ENCODE measurements at places on chromosomes 6 and 20.

GRCh38 chr6:36853325-36853724 is 14.1 kb upstream of the CPNE5 start:
- no peak for DNase-seq

DNA sequence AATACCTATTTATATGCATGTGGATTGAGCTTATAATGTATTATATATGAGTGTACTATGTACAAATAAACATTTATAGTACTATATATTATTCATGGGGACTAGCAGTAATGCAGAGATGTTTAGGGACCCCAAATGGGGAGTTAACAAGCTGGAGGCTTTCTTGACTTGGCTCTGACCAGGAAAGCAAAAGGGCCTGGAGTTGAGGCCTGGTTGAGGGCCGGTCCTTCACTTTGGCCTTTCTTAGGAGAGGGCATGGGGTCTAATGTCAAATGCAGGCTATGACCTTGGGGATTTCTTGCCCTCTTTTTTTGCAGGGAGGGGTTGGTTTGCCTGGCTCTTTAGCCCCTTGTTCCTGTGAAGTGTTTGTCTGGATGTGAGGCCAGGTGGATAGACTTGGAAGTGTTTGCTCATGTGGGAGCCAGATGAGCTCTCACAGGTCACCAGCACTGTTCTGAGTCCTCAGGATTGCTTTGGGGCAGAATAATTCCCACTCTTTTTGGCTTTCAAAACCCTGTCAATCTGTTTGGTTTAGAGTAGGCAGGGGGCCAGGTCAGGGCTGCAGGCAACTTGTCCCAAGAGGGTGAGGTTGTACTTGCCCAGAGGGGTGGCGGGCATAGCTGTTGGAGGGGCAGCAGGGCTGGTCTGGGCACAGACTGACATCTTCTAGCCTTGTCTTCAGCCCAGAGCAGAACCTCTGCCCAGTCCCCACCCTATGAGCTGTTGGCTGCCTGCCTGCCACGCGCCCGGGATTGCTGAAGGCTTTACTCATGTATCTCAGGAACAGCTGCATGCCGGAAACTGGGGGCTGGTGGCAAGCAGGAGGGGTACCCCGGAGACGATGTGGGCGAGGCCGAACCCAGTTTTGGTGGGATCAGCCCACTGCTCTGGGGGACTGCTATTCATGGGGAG is 14.6 kb downstream of the TJAP1 start:
- no peak for DNase-seq

- no peak for DNase-seq
Observed at GRCh38 chr6:166672146-166672545, 45.1 kb upstream of the RPS6KA2 start.

DNA sequence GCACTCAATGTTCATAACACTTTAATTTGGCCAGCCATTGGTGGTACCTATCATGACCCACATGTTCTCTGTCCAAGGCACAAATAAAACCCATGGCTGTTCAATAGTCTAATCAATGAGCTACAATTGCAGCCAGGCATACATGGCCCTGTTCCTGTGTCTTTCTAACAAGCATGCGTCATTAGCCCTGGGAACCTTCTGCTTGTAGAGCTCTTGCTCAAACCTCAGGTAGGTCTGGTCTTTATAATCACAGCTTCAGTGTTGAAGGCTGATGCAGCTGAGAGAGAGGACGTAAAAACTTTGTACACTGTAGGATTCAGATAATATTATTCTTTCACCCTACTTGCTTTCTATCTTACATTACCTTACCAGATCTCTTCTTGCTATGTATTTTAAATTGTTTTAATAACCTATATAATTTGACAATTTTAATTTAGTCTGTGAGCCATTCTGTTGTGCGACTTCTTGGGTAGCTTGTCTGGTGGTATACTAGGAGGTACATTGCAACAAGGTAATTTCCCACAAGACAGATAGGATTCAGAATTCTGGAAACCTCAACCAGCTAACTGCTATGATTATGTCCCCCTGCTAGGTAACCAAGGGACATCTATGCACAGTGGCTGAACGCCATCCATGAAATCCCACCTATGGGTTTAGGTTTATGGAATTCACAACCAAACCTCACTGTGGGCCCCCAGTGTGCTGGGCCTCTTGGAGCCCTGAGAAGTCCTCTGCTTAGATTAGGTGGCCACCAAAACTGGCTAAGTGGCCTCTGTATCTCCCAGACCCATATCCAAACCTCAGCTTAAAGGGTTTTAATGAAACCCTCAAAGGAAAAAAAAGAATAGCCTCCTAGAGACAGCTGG is 55.4 kb upstream of the RIPOR2 start:
- DNase-seq, result no peak

DNA sequence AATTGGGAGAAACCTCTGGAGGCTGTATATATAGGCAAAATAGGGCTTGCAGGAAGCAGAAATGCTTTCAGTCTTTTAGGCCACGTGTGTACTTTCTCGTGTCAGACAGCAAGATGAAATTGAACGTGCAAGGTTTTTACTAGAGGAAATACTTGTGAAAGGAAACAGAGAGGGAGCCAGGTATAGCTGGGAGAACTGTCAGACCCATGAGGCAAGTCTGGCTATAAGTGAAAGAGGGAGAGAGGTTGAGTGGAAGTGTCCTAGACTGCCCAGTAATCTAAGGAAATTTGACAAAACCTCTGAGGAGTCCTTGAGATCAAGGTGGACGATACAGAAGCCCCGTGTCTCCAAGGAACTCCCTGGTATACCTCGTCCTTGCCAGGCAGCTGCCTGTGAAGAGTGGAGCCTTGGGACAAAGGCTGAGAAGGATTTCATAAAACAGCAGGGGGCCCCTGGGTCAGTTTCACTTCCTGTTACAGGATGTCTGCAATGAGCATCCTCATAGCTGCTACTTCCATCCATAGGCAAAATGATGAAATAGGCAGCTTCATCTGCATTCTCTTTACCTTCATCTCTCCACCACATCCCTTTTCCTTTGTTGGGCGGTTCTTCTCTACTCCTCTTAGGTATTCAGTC is 114.4 kb upstream of the MAP3K7 start:
- DNase-seq, result no peak

- DNase-seq, result no peak
Observed at GRCh38 chr20:58753267-58753921, 60.8 kb downstream of the NPEPL1 start.

- no peak for DNase-seq
Observed at GRCh38 chr20:8298426-8299043, 166.5 kb downstream of the PLCB1 start.

- DNase-seq, result no peak
Observed at GRCh38 chr20:40738976-40739375, 49.9 kb upstream of the MAFB start.

- DNase-seq, result no peak
Observed at GRCh38 chr6:24332317-24332716, 25.5 kb downstream of the DCDC2 start.

DNA sequence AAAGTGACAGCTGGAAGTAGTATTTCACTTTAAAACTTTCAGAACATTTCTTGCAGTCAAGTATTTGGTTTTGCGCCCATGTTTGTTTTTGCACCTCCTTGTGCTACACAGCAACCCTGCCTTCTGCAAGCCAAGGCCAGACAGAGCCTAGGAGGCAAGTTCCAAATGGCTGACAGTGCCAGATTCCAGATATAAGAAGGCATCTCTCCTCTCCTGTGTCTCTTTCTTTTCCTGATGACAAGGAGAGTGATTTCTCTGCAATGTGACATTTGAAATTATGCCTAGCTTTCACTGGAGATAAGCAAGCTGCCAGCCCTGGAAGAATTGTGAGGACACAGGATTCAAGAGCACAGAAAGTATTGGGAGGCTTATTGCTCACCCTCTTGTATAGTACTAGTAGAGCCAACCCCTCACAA is 149.1 kb upstream of the TENT5A start:
- DNase-seq, result no peak

DNA sequence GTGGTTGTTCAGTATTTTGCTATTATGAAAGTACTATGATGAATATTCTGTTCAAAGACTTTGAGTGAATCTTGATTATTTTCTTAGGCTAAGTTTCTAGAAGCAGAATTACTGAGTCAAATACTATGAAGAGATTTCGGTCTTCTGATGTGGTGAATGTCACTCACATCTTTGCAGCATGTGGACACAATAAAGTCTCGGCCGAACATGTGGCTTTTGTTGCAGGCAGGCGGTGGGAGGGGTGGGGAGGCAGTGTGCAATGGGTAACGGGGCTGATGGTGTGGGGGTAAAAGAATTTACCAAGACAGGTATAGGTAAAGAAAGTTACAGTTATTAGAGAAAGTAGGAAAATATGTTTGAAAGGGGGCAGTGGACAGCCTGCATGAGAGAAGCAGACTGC is 156.4 kb upstream of the DTNBP1 start:
- DNase-seq, result no peak

- no peak for DNase-seq
Observed at GRCh38 chr6:1868561-1869261, 259.0 kb downstream of the FOXC1 start.

DNA sequence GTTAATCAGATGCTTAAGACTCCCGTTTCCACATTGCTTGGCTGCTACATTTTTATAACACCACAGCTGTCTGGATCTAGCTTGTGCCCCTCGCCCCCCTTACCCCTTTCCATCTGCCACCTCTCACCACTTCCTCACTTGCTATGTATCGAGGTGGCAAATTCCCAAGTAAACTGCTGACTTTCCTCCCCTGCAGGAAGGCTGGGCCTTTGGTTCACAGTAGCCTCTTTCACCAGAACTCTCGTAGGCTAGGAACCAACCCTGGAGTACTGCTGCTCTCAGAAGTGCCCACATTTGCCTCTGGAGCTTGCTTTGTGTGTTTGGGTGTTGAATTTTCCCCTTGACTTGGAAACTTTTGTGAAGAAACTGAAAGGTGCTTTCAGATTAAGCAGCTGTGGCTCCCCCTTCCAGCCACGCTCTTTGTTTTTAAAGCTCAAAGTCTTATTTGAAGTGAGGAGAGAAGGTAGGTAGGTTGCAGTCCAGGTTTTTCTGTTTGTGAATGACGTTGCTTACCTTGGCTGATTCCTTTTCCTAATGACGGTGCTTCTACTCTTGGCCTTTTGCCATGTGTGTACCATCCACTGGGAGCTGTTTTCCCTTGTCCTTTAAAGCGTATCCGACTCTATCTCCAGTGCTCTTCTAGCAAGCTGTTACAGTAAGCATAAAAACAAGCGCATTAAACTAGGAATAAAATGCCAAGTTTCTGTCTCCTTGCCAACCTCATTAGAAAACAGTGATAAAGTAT is 90.4 kb downstream of the CARMIL1 start:
- DNase-seq, result no peak

GRCh38 chr20:1934721-1935573 is 39.7 kb downstream of the SIRPA start:
- DNase-seq, result no peak

- peak; percentile 51 for DNase-seq
Observed at GRCh38 chr6:113414511-113414910, 442.6 kb upstream of the MARCKS start.

DNA sequence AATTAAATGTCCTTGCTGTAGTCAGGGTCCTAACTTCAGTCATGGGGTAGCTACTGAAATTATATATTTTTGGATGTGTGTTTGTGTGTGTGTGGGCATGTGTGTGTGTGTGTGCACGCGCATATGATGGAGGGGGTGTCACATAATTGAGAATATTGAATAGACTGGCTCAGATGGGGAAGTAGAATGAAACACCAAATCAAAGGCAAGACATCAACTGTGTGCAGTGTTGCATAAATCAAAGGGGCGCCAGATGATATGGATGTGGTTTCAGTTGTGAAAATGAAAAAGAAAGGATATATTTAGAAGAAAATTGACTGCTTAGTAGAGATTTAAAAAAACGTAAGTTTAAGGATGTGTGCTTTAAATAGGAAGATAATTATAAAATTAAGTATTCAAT is 144.2 kb upstream of the CEP162 start:
- DNase-seq, result no peak

GRCh38 chr6:162181111-162181510 is 546.5 kb downstream of the PRKN start:
- no peak for DNase-seq

DNA sequence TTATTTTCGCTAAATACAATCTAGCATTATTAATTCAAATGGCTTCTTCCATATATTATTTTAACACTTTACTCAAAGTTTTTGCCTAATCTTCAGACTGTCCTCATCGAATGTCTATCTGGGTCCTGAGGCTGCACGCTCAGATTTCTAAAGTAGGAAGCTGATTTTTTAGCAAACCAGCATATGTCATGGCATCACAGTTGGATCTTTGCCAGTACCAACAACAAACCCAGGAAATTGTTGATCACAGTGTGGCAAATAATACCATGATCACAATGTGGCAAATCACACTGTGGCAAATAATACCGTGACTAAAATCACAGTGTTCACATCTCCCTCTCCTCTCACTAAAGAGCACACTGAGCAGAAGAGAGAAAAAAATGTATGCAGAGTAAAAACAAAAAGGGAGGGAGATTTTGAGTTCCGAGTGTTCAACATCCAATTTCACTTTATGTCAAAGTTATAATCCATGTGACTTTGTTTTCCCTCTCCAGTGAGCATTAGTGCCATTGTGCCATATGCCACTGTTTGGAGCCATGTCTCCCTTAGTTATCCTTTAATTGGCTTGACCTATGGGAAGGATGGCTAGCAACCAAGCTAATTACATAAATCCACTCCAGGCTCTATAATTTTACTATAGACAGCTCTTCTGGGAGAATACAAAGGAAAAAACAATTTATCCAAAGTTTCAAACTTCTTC is 1059.6 kb downstream of the HACE1 start:
- DNase-seq, result no peak

- DNase-seq, result no peak
Observed at GRCh38 chr6:34305982-34306708, 57.3 kb upstream of the SMIM29 start.

GRCh38 chr20:23143098-23143497 is 57.0 kb upstream of the CD93 start:
- DNase-seq, result peak; percentile 78

- DNase-seq, result peak; percentile 61
Observed at GRCh38 chr6:141421378-141421777, 711.3 kb upstream of the GJE1 start.

GRCh38 chr6:90025523-90026061 is 131.3 kb downstream of the GJA10 start:
- no peak for DNase-seq

DNA sequence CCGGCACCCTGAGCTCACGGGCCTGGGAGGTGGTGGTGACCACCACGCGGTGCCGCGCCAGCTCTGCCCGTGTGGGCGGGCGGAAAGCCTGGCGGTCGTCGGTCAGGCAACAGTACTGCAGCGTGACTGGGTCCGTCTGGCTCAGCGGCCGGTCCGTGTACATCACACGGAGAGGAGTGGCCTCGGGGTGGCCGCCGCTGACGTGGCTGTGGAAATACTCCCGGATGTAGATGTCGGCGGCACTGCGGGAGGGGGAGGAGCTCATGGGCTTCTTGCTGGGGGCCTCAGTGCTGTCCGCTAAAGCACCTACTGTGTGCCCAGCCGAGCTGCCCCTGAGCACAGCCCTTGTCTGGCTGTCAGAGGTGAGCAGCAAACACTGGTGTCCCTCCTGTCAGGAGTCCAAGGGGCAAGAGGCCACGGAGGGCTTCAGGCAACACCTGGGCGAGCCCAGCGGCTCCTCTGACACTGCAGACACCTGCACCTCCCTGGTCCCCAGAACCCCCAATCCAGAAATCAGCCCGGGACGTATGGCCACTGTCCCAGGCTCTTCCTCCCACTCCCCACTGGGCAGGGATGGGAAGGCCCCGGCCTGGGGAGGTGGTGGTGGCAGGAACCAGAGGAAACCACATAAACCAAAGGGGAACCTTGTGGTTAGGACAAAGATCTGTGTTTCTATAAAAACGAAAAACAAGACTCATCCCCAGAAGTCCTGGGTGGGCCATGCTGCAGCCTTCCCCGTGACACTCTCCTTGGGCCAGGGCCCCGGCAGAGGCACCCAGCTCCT is 6.5 kb downstream of the HELZ2 start:
- no peak for DNase-seq
